Endodermal cell (in vitro differentiated cells): ENCODE measurements at places on chromosomes 4 and X.

GRCh38 chrX:53160297-53160983, 64.6 kb downstream of the KDM5C start:
- H3K36me3 ChIP-seq = no peaks in the 10 kb centered on the region
- DNase-seq = no peak
- H3K27ac ChIP-seq = no peak overlapping the region
- no peaks in the 10 kb centered on the region for H3K4me1 ChIP-seq

GRCh38 chrX:42241421-42241820, 318.1 kb upstream of the CASK start:
- H3K27me3 ChIP-seq = no peaks in the 10 kb centered on the region
- H3K4me1 ChIP-seq = no peaks in the 10 kb centered on the region
- no peak for DNase-seq
- no peak overlapping the region for H3K27ac ChIP-seq

DNA sequence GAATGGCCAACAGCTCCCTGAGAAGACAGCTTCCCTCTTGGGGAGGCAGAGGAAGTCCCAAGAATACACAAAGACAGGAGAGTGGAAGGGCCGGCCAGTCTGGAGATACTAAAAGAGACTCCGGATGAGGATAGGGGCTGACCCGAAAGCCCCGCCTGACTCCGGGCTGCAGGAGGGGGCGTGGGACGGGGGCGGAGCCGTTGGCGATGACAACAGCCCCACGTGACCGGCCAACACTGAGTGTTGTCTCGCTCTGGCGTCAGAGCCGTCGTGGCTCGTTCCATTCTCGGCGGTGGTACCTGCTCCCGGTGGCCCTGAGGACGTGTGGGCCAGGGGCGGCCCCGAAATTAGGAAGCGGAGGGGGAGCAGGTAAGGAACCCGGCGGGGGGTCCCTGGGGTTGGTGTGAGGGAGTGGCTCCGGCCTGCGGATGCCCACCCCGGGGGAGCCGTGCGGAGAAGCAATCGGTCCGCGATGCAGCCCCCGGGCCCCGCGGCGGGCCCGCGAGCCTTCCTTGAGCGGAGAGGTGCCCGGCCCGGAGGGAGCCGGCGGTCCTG, at the start of gene BEX4:
TSS of gene BEX4 (plus strand) at position 239 of the 555 bp plus-strand sequence. CDS start 1,046 bp downstream, outside the sequence.
- no peaks in the 10 kb centered on the region for H3K27me3 ChIP-seq
- H3K36me3 ChIP-seq = peaks cover 13% of the 10 kb centered on the region
- peak; percentile 97 for DNase-seq
- H3K4me1 ChIP-seq = no peaks in the 10 kb centered on the region
- H3K4me3 ChIP-seq = peak within 1 kb of the TSS; percentile 86
- H3K27ac ChIP-seq = peak within 1 kb of the TSS; percentile 89

- no peak overlapping the region for H3K27ac ChIP-seq
- no peaks in the 10 kb centered on the region for H3K27me3 ChIP-seq
- no peaks in the 10 kb centered on the region for H3K4me1 ChIP-seq
- DNase-seq = no peak
- H3K36me3 ChIP-seq = peaks cover 63% of the 10 kb centered on the region
- H3K4me3 ChIP-seq = no peak overlapping the region
Measured at GRCh38 chr4:75494563-75494962, 19.6 kb downstream of the RCHY1 start.

- H3K27ac ChIP-seq = no peak overlapping the region
- no peaks in the 10 kb centered on the region for H3K4me1 ChIP-seq
- DNase-seq = no peak
- H3K36me3 ChIP-seq = no peaks in the 10 kb centered on the region
- H3K4me3 ChIP-seq = no peak overlapping the region
- no peaks in the 10 kb centered on the region for H3K27me3 ChIP-seq
Measured at GRCh38 chr4:131091896-131092295, 1995.9 kb downstream of the C4orf33 start.

GRCh38 chr4:20592663-20593062, 107.6 kb upstream of the PACRGL start:
- no peak for DNase-seq
- no peak overlapping the region for H3K4me3 ChIP-seq
- H3K4me1 ChIP-seq = no peaks in the 10 kb centered on the region
- no peaks in the 10 kb centered on the region for H3K27me3 ChIP-seq
- no peak overlapping the region for H3K27ac ChIP-seq

DNA sequence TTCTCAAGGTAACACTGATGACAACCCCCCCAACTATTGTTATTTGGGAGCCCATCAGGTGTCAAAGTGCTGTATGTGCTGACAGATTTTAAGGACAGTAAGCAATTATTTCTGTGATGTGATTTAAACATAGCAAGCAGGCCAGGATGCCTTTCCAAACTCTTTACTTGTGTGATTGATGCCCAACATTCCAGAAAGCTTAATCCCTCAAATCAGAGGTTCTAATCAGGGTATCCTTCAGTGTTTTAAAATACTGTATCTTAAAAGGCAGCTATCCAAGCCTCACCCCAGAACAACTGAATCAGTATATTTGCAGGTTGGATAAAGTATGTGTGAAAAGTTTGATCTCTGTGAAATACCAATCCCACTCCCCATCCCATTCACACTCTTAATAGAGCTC, 119.7 kb downstream of the GASK1B start:
- no peaks in the 10 kb centered on the region for H3K36me3 ChIP-seq
- H3K27me3 ChIP-seq = no peaks in the 10 kb centered on the region
- peaks cover 11% of the 10 kb centered on the region for H3K4me1 ChIP-seq
- no peak for DNase-seq

DNA sequence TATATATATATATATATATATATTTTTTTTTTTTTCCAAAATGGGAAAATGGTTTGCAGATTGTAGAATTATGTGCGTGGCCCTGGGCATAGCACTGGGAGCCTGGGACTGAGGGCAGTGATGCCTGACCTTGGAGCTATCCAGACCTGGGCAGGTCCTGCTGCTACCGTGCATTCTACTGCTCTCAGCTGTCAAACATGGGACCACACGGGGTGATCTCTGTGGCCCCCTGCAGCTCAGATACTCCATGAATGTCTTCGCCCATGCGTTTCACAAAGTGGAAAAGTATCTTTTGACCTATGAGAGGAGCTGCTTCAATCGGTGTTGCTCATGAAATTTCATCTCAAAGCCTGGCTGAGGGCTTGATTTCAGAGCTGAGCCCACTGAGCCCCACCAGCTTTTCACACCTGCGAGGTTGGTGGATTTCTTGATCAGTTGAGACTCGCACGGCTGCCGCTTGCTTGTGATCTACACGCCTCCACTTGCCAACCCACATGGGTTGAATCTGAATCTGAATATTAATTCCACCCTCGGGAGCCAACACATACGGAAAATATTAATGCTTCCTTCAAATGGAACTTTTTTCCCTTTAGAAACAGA, 35.7 kb downstream of the ING2 start:
- H3K36me3 ChIP-seq = no peaks in the 10 kb centered on the region
- no peaks in the 10 kb centered on the region for H3K27me3 ChIP-seq
- no peak for DNase-seq
- H3K4me1 ChIP-seq = peaks cover 3% of the 10 kb centered on the region
- no peak overlapping the region for H3K4me3 ChIP-seq

DNA sequence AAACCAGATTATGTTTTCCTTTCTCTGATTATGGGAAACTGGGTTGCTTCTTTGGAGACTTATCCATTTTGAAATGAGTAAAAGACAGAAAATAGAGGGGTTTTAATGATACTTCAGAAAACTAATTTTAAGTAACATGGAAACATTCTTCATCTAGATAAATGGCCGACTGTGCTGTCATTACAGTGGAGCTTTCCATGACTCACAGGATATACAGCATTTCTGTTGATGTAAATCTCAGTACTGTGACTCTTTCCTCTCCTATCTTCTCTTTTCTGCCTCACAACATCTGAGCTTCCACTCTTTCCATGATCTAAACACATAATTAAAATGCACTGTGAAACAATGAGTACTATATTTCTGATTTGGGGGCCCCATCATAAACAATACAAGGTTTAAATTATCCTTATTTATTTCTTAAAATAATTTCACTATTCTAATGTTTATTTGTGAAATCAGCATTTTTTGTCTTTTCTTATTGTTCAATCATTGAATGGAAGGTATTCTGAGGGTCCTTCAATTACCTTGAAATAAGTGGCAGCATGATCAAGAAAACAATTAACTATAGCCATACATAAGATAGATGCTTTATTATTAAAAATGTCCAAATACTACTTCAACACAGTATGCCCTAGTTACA, 19.3 kb downstream of the SEC24D start:
- H3K27me3 ChIP-seq = no peaks in the 10 kb centered on the region
- no peak overlapping the region for H3K27ac ChIP-seq
- DNase-seq = no peak
- H3K36me3 ChIP-seq = peaks cover 79% of the 10 kb centered on the region

GRCh38 chr4:70873216-70873615, 29.0 kb upstream of the MOB1B start:
- H3K27ac ChIP-seq = no peak overlapping the region
- H3K27me3 ChIP-seq = no peaks in the 10 kb centered on the region
- H3K4me1 ChIP-seq = peaks cover 2% of the 10 kb centered on the region
- DNase-seq = no peak
- H3K36me3 ChIP-seq = no peaks in the 10 kb centered on the region

- no peak for DNase-seq
- no peak overlapping the region for H3K27ac ChIP-seq
- H3K4me3 ChIP-seq = no peak overlapping the region
- no peaks in the 10 kb centered on the region for H3K36me3 ChIP-seq
Measured at GRCh38 chr4:36414248-36414647, 132.8 kb downstream of the DTHD1 start.

GRCh38 chrX:68717663-68718442, 70.4 kb downstream of the STARD8 start:
- DNase-seq = no peak
- no peaks in the 10 kb centered on the region for H3K36me3 ChIP-seq
- H3K4me3 ChIP-seq = no peak overlapping the region
- H3K27ac ChIP-seq = no peak overlapping the region

- H3K27me3 ChIP-seq = no peaks in the 10 kb centered on the region
- H3K4me1 ChIP-seq = peaks cover 4% of the 10 kb centered on the region
- DNase-seq = no peak
- H3K4me3 ChIP-seq = peak overlapping the region; percentile 54
- no peak overlapping the region for H3K27ac ChIP-seq
Measured at GRCh38 chr4:78811034-78811433, 34.9 kb downstream of the BMP2K start.

DNA sequence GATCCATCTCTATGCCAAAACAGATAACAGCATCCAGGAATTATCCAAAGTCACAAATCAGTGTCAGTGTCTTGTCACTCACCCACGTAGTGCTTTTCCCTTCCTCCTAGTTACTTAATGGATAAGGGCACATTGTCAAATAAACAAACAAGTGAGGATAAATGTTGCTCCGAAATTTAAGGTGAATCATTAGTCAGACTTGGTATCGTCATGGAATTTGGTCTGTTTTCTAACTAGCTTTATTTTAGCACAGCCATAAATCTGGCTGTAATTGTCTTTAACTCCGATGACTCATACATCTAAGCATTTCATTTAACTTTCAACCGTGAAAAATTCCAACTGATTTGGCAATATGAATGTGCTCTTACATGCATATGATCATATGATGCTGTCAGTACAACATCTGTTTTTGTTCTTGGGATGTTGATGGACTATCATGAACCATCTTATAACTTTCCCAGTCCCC, 83.3 kb downstream of the SNCA start:
- no peak for DNase-seq
- no peaks in the 10 kb centered on the region for H3K36me3 ChIP-seq
- H3K27ac ChIP-seq = no peak overlapping the region
- H3K4me3 ChIP-seq = no peak overlapping the region

DNA sequence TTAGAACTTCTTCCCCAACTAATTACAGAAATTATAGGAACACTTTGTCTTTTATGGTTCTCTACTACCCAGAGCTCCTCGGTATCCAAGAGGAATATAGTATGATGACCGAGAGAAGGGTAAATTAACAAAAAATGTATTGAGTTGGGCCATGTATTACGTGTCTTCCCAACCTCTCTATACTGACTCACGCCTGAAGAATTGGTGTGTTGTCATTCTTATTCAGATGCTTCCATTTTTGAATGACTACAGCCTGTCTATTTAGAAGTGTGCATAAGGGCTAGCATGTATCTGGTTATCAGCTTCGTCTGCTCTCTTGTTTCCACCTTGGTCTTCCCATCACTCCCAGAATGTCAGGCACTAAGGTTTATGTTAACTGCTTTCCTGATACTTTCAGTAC, 24.5 kb upstream of the SCD5 start:
- no peaks in the 10 kb centered on the region for H3K4me1 ChIP-seq
- peaks cover 95% of the 10 kb centered on the region for H3K36me3 ChIP-seq

GRCh38 chr4:177964693-177965168, 522.5 kb upstream of the AGA start:
- no peak overlapping the region for H3K27ac ChIP-seq
- DNase-seq = no peak
- H3K4me1 ChIP-seq = no peaks in the 10 kb centered on the region
- H3K36me3 ChIP-seq = no peaks in the 10 kb centered on the region
- H3K27me3 ChIP-seq = no peaks in the 10 kb centered on the region

DNA sequence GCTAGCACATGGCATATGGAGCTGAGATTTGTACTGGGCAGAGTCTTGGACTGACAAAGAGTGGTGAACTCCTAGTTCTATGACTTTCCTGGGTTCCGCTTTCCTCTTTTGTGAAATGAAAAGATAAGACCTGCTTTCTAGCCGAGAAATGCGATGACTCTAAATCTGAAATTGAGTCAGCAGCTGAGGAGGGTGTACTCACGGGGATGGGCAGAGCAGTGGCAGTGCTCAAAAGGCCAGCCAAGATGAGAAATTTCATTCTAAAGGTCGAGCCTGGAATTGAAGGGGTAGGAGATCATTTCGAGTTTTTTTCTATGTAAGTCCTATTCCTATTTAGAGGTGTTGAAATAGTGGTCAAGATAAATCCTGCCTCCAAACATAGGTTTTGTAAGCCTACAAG, 47.0 kb downstream of the NUDT9 start:
- no peak for DNase-seq
- no peak overlapping the region for H3K4me3 ChIP-seq
- H3K4me1 ChIP-seq = no peaks in the 10 kb centered on the region
- H3K27me3 ChIP-seq = no peaks in the 10 kb centered on the region
- H3K36me3 ChIP-seq = no peaks in the 10 kb centered on the region
- no peak overlapping the region for H3K27ac ChIP-seq

GRCh38 chrX:48826876-48827653, 752 bp downstream of the ERAS start:
- no peaks in the 10 kb centered on the region for H3K36me3 ChIP-seq
- DNase-seq = peak; percentile 69
- no peaks in the 10 kb centered on the region for H3K4me1 ChIP-seq
- no peak overlapping the region for H3K27ac ChIP-seq
- H3K4me3 ChIP-seq = no peak overlapping the region
- H3K27me3 ChIP-seq = peaks cover 17% of the 10 kb centered on the region
